ENCODE measurements at places on chromosomes 4 and X. TPM values are rescaled to one million over a fixed set of nuclear protein-coding genes. Genes with fewer than 3 reads are reported as not detected.

- H3K4me3 ChIP-seq = no peak overlapping the region
- no peak for DNase-seq
These were observed 871 bp upstream of the SLITRK2 start for GRCh38 chrX:145816601-145817315.

GRCh38 chrX:72126048-72126415, 5.7 kb downstream of the RTL5 start:
- no peaks in the 10 kb centered on the region for H3K36me3 ChIP-seq
- no peaks in the 10 kb centered on the region for H3K4me1 ChIP-seq
- no peaks in the 10 kb centered on the region for H3K27me3 ChIP-seq
- DNase-seq = peak; percentile 25
- H3K27ac ChIP-seq = no peak overlapping the region

DNA sequence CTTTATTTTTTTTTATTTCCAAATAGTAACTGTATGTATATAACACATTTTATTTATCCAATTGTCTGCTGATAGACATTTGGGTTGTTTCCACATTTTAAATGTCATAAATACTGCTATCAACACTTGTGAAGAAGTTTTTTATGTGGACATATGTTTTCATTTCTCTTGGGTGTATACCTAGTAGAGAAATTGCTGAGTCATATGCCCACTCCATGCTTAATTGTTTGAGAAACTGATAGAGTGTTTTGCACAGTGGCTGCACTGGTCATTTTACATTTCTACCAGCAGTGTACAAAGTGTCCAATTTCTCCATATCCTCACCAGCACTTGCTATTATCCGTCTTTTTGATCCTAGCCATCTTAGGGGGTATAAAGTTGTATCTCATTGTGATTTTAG, 567.8 kb downstream of the GBA3 start:
- no peak for DNase-seq
- no peak overlapping the region for H3K4me3 ChIP-seq
- no peak overlapping the region for H3K27ac ChIP-seq
- no peaks in the 10 kb centered on the region for H3K36me3 ChIP-seq

- H3K4me1 ChIP-seq = no peaks in the 10 kb centered on the region
- no peak overlapping the region for H3K4me3 ChIP-seq
- DNase-seq = no peak
- no peak overlapping the region for H3K27ac ChIP-seq
These were observed 35.3 kb upstream of the DCX start for GRCh38 chrX:111447298-111447697.

DNA sequence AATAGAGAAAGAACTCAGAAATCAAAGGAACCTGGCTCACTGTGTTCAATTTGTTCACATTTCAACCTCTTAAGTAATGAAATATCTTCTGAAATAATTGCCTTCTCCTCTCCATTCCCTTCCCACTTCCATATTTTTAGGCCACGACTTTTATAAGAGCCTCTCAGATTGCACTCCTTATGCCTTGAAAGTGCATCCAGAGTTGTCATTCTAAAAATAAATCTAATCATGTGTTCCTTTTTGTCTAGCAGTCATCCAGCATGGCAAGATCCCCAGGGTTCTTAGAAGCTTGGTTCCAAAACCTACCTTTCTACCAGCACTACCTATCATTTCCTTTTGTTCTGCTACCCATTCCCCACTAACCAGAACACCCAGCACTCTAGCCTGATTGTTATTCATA, 42.4 kb upstream of the RPA4 start:
- H3K4me1 ChIP-seq = no peaks in the 10 kb centered on the region
- no peak overlapping the region for H3K27ac ChIP-seq
- no peak overlapping the region for H3K4me3 ChIP-seq
- no peaks in the 10 kb centered on the region for H3K27me3 ChIP-seq
- no peak for DNase-seq
- H3K36me3 ChIP-seq = no peaks in the 10 kb centered on the region

The RBM46 gene
- total RNA-seq = not detected

The SPIN2A gene
- total RNA-seq = 0.23 TPM

The NEIL3 gene
- total RNA-seq = not detected

GRCh38 chr4:81378386-81378785, 93.3 kb downstream of the RASGEF1B start:
- H3K4me1 ChIP-seq = no peaks in the 10 kb centered on the region
- no peaks in the 10 kb centered on the region for H3K36me3 ChIP-seq
- no peaks in the 10 kb centered on the region for H3K27me3 ChIP-seq
- no peak overlapping the region for H3K27ac ChIP-seq
- DNase-seq = no peak
- H3K4me3 ChIP-seq = no peak overlapping the region

DNA sequence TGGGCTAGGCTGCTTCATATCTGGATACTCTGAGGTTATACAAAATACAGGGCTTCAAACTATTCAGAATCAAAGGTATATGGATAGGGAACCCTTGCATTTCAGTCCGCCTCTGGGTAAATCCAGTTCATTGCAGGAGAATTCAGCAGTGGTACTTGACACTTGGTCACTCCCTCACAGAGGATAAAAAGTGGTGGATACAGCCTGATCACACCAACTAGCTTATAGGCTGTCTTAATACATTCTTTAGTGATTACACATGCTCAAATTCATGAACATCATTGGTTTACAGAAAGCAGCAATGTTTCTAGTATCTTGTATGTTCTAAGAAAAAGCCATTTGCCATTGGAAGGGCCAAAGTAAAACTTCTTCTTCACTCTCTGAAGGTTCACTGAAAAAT, 104.8 kb upstream of the PDE5A start:
- DNase-seq = no peak
- H3K4me3 ChIP-seq = no peak overlapping the region
- no peak overlapping the region for H3K27ac ChIP-seq
- no peaks in the 10 kb centered on the region for H3K36me3 ChIP-seq
- H3K4me1 ChIP-seq = peaks cover 6% of the 10 kb centered on the region

DNA sequence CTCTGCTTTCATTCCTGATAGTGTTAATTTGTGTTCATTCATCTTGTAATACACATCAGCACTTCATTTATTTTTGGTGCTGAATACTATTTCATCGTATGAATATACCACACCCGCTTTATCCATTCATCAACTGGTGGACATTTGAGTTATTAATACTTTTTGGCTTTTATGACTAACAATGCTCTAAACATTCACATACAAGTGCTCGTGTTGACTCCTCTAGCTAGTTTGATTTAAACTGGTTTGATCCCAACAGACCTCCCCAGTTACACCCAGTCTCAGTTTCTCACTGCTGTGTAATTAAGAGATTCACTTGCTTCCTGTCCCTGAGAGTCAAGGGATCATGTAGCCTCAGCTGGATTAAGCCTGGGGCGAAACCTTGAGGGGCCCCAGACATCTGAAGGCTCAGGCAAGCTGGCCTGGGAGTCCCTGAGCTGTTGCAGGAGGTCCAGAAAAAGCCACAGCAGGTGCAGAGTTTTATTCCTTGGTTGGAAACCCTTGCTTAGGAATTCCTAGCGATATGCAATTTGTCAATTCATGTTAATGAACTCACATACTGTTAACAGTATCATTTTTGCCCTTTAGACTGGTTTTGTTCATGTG, 52.8 kb upstream of the CLDN24 start:
- no peaks in the 10 kb centered on the region for H3K27me3 ChIP-seq
- no peak overlapping the region for H3K4me3 ChIP-seq
- H3K4me1 ChIP-seq = no peaks in the 10 kb centered on the region
- no peak overlapping the region for H3K27ac ChIP-seq
- DNase-seq = no peak

DNA sequence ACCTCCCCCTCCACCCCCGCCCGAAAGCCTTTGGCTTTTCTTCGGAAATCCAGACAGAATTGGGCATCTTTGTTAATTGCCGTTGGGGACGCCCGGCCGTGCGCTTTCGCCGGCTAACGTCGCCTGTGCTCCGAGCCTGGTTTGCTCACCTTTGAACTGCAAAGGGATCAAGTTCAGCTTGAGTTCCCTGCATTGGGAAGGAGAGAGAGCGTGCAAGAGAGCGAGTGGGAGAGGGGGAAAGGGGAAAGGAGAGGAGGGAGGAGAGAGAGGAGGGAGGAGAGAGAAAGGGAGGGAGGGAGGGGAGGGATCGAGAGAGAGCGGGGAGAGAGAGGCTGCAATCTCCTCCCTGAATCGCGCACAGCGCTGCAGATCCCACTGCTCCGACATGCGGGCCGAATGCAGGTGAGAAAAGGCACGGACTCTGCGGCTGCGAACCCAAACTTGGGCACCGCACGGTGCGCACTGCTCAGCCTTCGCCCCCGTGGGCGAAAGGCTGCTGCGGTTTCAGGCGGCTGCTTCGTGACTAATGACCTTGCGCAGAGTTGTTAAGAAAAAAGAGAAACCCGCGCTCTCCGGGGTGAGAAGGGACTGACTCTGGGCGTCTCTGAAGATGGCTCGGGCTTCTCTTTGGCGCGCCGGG, at the start of gene PCDH7:
Gene PCDH7 (plus strand): TSS at position 349 of the 640 bp plus-strand sequence. CDS start 1,054 bp downstream, outside the sequence.
- peak within 1 kb of the TSS; percentile 57 for H3K4me3 ChIP-seq
- H3K27ac ChIP-seq = peak within 1 kb of the TSS; percentile 52
- H3K36me3 ChIP-seq = no peaks in the 10 kb centered on the region

GRCh38 chr4:144872508-144873225, 225.3 kb downstream of the ANAPC10 start:
- no peak overlapping the region for H3K27ac ChIP-seq
- no peaks in the 10 kb centered on the region for H3K36me3 ChIP-seq
- DNase-seq = no peak

The FATE1 gene
- not detected for total RNA-seq

DNA sequence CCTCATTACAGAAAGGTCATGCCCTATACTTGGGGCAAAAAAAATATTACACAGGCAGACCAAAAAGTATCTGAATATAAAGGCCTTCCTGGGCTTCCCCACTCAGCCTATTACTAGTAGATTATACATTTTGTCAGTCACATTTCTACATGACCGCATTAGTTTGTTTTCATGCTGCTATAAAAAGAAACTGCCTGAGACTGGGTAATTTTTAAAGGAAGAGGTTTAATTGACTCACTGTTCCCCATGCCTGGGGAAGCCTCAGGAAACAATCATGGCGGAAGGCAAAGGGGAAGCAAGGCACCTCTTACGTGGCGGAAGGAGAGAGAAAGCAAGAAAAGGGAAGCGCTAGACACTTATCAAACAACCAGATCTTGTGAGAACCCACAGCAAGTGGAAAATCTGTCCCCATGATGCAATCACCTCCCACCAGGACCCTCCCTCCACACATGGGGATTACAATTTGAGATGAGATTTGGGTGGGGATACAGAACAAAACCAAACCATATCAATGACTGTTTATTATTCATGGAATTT, 1312.0 kb downstream of the PCDH7 start:
- H3K36me3 ChIP-seq = no peaks in the 10 kb centered on the region
- no peak overlapping the region for H3K27ac ChIP-seq
- H3K4me1 ChIP-seq = no peaks in the 10 kb centered on the region
- no peak overlapping the region for H3K4me3 ChIP-seq
- DNase-seq = no peak

GRCh38 chr4:48620831-48621230, 130.8 kb downstream of the ZAR1 start:
- no peak overlapping the region for H3K4me3 ChIP-seq
- no peaks in the 10 kb centered on the region for H3K4me1 ChIP-seq
- no peak for DNase-seq
- H3K27me3 ChIP-seq = no peaks in the 10 kb centered on the region
- H3K27ac ChIP-seq = no peak overlapping the region

DNA sequence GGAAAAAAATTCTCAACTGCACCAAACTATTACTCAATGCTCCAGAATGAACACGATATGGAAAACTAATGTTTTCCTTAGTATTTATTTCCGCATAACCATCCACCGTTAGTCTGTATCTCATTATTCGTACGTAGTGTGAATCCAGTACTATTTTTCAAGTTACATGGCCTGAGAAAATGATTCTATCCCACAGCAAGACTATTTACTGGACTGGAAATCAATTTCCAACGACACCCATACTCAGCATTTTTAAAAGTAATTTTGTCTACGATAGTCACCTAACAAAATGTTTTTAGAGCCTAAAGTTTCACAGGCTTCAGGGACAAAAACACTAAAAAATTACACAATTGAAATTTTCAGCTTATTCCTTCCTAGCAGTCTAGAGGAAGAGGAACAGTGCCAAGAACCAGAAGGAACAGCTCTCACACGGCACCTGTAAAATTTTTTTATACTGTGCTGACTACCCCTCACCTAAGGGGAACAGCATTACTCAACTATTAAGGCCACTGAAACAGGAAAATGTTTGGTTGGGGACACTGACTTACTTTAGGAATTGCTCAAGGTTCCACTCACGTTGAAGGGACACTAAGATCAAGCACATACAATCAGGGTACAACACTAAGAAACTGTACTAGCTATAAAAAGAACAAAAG, 9.6 kb downstream of the UBE2D3 start:
- H3K4me1 ChIP-seq = peaks cover 9% of the 10 kb centered on the region
- peak overlapping the region; percentile 14 for H3K4me3 ChIP-seq
- H3K27me3 ChIP-seq = no peaks in the 10 kb centered on the region
- H3K27ac ChIP-seq = no peak overlapping the region
- no peak for DNase-seq

The LRIT3 gene
- 0.23 TPM for total RNA-seq

DNA sequence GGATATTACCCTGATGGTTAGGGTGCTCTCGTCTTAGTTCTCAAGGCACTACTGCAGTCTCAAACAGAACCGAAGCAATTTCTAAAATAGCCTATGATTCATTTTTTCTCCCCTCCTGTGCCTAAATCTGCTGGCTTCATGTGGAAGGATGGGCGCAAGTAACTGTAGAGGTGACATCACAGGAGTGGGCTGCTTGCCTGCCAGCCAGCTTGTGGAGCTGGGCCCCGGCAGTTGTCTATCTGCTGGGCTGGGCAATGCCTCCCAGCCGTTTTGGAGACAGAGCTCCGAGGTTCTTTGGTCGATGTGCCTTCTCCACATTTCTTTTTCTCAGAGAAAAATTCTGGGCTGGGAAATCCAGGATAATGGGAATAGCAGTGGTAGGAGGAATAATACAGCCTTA, 34.3 kb upstream of the CITED1 start:
- no peaks in the 10 kb centered on the region for H3K36me3 ChIP-seq
- H3K4me1 ChIP-seq = no peaks in the 10 kb centered on the region
- no peak for DNase-seq
- H3K27me3 ChIP-seq = no peaks in the 10 kb centered on the region
- H3K4me3 ChIP-seq = no peak overlapping the region

GRCh38 chrX:125654501-125654900, 334.8 kb downstream of the TEX13C start:
- H3K27ac ChIP-seq = no peak overlapping the region
- H3K4me1 ChIP-seq = no peaks in the 10 kb centered on the region
- H3K4me3 ChIP-seq = no peak overlapping the region
- DNase-seq = no peak

DNA sequence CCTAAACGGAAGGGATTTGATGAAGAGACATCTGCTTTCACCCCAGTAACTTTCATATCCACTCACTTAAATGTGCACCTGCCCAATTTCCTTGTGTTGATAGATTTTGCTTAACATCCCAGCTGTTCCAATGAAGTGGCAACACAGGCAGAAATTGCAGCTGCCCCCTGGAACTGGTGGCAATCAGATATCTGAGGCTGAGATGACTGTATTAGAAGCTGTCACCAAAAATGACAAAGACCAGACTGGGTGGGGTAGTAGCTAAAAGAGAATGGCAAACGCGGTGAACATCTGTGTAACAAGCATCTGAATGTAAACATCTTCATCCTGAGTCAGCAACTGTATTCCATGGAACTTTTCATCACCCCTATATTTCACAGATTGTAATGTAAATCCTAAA, 17.1 kb downstream of the GABRA2 start:
- no peaks in the 10 kb centered on the region for H3K4me1 ChIP-seq
- H3K27ac ChIP-seq = no peak overlapping the region
- DNase-seq = no peak
- no peaks in the 10 kb centered on the region for H3K36me3 ChIP-seq
- no peak overlapping the region for H3K4me3 ChIP-seq
